Activated CD8-positive, alpha-beta memory T cell treated with anti-CD3 and anti-CD28 coated beads, Interleukin-2, amount 10 ng/mL, durations not matched to agents 7 days and 5 days (primary cell): ENCODE measurements at places on chromosomes 12 and 14. TPM values are rescaled to one million over a fixed set of nuclear protein-coding genes. Genes with fewer than 3 reads are reported as not detected.

RHOJ gene
- total RNA-seq = not detected

REM2 gene
- total RNA-seq = 0.26 TPM

DNA sequence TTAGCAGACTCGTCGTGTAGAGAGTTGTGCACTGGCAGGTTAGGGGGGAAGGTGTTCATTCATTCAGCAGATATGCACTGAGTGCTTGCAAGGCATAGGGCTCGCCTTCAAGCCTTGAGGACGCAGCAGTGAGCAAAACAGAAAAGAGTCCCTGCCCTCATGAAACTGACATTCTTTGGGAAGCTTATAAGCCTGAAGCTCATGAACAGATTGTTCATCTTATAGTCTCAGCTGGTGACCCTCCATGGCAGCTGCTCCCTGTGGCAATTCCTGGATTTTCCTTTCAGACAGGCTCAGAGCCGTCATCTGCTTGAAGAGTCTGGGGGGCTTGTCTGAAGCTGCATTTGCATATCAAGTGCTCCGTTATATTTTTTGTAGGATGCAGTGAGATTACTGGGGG lies 148.4 kb downstream of the PRKCH start:
- DNase-seq = no peak

DNA sequence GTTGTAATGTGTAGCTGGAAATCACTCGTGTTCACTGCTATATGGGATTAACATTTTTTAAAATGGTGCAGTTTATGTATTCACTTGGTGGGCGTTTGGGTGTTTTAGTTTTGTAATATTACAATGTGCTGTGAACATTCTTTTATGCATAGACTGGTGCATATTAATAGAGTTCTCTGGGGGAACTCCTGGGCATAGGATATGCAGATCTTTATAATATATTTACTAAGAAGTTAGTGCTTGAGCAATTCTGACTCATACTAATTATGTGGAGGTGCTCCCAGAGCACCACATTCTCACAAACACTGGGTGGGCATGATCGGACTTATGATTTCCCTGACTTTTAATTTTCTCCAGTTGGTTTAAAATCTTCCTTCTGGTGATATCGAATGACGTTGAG lies 342.3 kb downstream of the PDZRN4 start:
- no peak for DNase-seq
